ENCODE measurements at places on chromosomes 5 and 9. TPM values are rescaled to one million over a fixed set of nuclear protein-coding genes. Genes with fewer than 3 reads are reported as not detected.

ZNF484 gene
- 14.0 TPM for total RNA-seq

ARL14EPL gene
- total RNA-seq: not detected

SPATA31A3 gene
- total RNA-seq: not detected

WDR31 gene
- 2.0 TPM for total RNA-seq

NMUR2 gene
- not detected for total RNA-seq

HAPLN1 gene
- total RNA-seq: not detected

ANGPTL2 gene
- 65.8 TPM for total RNA-seq

ANKRD31 gene
- 1.2 TPM for total RNA-seq

Data from vagina (tissue), 2 donors.